Stromal cell of bone marrow (primary cell): ENCODE measurements at places on chromosomes 5 and 9.

- DNase-seq, result no peak
Measured at GRCh38 chr5:181188700-181189362, 16.2 kb downstream of the TRIM7 start.

DNA sequence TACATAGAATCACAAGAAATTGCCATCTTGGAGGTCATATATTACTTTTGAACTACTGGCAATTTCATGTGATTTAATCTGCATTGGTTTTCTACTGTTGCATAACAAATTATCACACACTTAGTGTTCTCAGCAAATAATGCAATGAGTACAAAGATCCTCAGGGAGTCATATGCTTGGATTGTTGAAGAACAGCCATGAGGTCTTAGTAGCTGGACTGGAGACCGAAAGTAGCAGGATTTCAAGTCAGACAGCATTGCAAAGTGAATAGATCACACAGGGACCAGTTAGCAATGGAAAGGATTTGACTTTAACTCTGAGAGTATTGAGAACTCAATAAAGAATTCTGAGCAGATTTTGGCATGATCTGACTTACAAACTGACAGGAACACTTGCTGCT is 32.2 kb upstream of the FRMD3 start:
- peak; percentile 72 for DNase-seq

DNA sequence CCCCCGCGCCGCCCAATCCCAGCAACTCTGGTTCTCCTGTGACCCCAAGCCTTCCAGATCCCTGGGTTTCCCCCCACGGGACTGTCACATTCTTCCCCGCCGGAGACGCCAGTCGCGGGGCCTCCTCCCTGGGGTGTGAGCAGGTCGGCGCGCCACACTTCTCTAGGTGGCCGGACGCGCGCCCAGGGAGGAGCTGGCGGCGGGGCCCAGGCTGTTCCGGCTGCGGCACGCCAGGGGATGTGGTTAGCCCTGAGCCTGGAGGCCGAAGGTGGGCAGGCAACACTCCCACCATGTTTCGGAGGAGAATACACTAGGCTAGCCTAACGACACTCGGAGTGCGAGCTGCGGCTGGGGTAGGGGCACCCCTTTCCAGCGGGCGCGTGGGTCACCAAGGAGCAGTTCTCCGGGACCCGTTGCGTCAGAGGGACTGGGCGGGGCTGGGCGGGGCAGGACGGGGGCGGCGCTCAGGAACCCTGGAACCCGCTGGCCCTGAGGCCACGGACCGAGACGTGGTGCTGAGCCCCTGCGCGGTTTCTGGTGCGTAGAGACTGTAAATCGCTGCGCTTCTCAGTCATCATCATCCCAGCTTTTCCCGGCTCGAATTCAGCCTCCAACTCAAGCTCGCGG is at the start of gene SLC27A6:
TSS of gene SLC27A6 (plus strand) at position 478 of the 627 bp plus-strand sequence. CDS start 650 bp downstream, outside the sequence.
- no peak for DNase-seq

- no peak for DNase-seq
Measured at GRCh38 chr5:51326844-51327243, 56.4 kb upstream of the ISL1 start.

DNA sequence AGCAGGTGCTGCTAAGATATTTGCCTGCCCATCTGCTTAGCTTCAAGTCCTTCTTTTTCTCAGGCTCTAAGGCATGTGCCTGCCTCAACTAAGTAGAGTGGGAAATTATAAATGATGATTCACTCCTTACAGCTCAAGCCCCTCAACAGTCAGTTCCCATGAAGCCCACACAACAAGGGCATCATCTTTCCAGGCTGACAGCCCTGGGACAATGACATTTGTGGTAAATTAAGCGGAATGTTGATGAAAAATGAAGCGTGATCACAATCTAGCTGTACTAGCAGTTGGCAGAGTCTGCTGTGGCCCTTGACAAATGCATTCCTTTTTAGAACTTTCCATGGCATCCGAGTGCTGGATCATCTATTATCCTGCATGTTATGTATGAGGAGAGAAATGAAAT is 548.6 kb downstream of the KIF4B start:
- DNase-seq, result no peak

DNA sequence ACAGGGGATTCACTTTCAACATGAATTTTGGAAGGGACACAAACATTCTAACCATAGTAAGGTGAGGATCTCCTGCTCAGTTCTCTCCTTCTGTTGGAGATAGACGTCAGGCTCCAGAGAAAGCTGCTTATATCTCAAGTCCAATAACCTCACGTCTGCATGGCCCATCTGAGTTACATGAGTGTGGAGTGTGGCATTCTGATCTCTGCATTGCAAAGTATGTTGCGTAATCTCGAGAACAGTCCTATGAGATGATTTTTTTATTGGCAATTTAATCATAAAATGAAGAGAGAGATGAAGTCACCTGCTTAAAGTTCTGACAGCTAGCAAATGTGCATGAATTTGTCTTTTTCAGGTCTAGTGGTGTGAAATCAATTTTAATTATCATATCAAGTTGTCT is 118.8 kb downstream of the SLC12A2 start:
- no peak for DNase-seq

GRCh38 chr9:116286297-116286696 is 132.7 kb downstream of the PAPPA start:
- no peak for DNase-seq

- no peak for DNase-seq
Measured at GRCh38 chr5:126544087-126544740, 50.8 kb downstream of the ALDH7A1 start.

DNA sequence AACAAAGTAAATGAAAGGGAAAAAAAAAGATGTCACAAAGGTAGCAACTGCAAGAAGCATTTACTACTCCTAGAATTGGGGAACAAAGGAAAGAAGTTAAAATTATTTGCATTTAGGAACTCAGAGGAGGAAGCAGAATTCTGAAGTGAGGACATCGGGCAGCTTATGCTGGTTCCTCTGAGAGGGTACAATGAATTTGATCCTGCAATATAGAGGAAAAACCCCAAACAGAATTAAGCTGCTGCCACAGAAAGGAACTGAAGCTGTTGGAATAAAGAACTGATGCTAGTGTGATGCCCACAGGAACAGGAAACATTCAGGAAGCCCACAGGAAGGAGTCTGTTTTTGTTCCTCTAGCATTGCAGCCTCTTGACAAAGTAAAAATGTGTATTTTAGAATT is 22.3 kb upstream of the TBCA start:
- no peak for DNase-seq

DNA sequence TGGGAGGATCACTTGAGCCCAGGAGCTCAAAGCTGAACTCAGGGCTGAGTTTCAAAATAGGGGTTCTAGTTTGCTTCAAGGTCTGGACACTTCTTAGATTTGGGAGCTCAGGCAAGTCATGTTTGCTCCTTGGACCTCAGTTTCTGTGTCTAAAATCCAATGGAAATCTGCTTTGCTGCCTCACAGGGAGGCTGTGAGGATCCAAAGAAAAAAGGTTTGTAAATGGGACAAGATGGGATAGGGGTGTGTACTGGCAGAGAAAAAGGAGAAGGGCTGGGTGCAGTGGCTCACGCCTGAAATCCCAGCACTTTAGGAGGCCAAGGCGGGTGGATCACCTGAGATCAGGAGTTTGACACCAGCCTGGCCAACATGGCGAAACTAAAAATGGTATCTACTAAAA is 39.6 kb upstream of the SH3PXD2B start:
- no peak for DNase-seq

GRCh38 chr9:112097712-112098688 is 77.1 kb downstream of the SUSD1 start:
- DNase-seq, result peak; percentile 58

GRCh38 chr9:137977571-137978261 is 100.1 kb downstream of the CACNA1B start:
- no peak for DNase-seq

DNA sequence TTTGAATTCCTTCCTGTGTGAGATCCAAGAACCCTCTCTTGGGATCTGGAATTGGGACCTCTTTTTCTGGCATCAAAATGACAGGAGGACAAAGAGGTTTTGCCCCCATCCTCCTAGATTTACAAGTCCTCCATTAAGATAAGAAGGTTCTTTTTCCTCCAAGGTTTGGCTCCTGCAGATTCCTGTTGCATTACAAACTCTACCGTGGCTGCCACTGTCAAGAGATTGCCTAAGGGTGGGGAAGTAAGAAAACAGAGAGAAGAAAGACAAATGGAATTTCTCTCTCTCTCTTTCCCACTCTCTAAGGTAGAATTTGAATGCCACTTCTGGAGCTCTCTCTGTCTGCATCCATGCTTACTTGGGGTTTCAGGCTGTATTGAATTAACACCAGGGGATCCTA is 12.0 kb upstream of the SVEP1 start:
- DNase-seq, result no peak

DNA sequence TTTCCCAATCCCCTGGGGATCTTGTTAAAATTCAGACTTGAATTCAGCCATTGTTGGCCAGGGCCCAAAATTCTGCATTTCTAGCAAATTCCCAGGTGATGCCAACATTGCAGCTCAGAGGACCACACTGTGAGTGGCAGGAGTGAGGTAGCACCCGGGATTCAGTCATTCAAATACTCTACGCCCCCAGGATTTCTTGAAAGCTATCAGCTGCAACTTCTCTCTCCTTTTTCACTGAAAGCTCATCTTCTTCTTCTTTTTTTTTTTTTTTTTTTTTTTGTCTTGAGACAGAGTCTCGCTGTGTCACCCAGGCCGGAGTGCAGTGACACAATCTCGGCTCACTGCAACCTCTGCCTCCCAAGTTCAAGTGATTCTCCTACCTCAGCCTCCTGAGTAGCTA is 19.3 kb upstream of the ANKH start:
- no peak for DNase-seq

- peak; percentile 33 for DNase-seq
Measured at GRCh38 chr5:98570010-98570409, 203.5 kb upstream of the RGMB start.

GRCh38 chr9:132788378-132788777 is 89.7 kb downstream of the AK8 start:
- DNase-seq, result no peak

DNA sequence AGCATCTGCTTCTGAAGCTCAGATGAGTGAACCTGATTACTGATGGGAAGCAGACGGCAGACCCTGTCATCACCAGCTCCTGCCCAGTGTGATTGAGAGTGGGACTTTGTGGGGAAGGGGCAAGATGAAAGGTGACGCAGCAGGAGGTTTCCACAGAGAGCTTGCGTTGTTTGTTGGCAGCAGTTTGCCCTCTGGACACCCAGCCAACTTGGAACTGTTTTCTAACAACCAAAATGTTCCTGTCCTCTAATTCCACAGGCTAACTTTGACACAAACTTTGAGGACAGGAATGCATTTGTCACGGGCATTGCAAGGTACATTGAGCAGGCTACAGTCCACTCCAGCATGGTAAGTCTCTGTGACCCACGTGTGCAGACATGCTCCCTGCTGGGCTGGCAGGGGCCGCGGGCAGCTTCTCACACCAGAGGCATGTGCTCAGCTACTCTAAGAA is 20.9 kb downstream of the CYFIP2 start:
- no peak for DNase-seq

DNA sequence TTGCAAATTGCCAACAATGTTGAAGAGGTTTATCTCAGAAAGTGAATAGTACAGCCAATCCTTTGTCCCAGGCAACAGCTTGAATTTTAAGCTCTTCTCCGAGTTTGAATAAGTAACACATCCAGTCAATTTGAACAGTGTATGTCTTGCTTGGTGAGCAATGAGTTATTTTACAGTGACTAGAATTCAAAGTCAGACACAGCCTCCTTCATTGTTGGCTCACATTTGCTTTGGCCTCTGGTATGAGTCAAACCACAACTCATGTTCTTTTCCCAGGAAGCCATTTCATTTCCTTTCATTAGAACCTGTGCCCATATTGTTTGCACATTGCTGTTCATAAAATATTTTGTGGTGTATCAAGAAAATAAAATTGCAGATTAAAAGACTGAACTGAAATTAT is 622.0 kb upstream of the DAB2 start:
- peak; percentile 58 for DNase-seq

DNA sequence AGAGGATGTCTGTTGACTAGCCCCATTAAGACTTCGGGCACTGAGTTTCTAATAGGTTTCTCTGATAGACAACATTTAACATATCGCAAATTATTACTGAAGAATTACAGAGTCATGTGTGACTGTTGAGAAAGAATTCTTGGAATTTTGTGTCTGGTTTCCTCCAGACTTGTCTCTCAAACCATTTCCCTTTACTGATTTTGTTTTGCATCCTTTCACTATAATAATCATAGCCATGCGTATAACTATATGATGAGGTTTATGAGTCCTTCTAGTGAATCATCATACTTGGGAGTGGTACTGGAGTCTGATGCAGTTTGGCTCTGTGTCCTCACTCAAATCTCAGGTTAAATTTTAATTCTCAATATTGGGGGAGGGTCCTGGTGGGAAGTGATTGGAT is 27.0 kb downstream of the ZNF169 start:
- no peak for DNase-seq

GRCh38 chr9:117014061-117014460 is 327.0 kb downstream of the TRIM32 start:
- DNase-seq, result no peak

GRCh38 chr5:601771-602465 is 10.2 kb upstream of the CEP72 start:
- DNase-seq, result no peak

GRCh38 chr5:143862271-143862670 is 50.3 kb downstream of the HMHB1 start:
- no peak for DNase-seq

DNA sequence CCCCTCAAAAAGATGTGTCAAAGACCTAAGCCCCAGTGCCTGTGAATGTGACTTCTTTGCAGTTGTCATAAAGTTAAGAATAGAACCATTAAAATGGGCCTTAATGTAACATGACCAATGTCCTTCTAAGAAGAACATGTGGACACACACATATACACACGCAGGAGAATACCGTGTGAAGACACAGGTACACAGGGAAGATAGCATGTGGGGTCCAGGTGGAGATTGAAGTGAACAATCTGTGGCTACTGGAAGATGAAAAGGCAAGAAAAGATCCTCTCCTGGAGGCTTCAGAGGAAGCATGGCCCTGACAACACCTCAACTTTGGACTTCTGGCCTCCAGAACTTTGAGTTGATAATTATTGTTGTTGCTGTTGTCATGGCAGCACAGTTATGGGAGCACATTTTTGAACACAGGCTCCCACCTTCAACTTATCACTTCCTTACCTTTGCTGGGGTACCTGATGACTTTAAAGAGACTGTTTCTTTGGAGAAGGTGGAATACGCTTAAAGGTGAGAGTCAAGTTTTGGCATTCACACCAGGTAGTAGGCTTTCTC is 123.5 kb upstream of the ADCY2 start:
- DNase-seq, result no peak
